Vagina (tissue), 2 donors: ENCODE measurements at places on chromosomes 11 and 22.

GRCh38 chr11:8381871-8382396 lies 118.3 kb upstream of the LMO1 start:
- no peaks in the 10 kb centered on the region for H3K36me3 ChIP-seq
- no peak overlapping the region for H3K4me3 ChIP-seq
- peak; percentile 71 for DNase-seq

GRCh38 chr22:30566125-30566524 lies 8.3 kb downstream of the GAL3ST1 start:
- H3K4me3 ChIP-seq = no peak overlapping the region
- H3K4me1 ChIP-seq = no peaks in the 10 kb centered on the region
- H3K27me3 ChIP-seq = no peaks in the 10 kb centered on the region

GRCh38 chr11:79087238-79087960 lies 353.4 kb downstream of the TENM4 start:
- DNase-seq = no peak
- peaks cover 21% of the 10 kb centered on the region for H3K4me1 ChIP-seq
- H3K27ac ChIP-seq = no peak overlapping the region
- no peaks in the 10 kb centered on the region for H3K27me3 ChIP-seq
- H3K4me3 ChIP-seq = no peak overlapping the region

- no peaks in the 10 kb centered on the region for H3K4me1 ChIP-seq
- H3K27me3 ChIP-seq = no peaks in the 10 kb centered on the region
Observed at GRCh38 chr11:118057251-118058145, 19.4 kb upstream of the TMPRSS4 start.

DNA sequence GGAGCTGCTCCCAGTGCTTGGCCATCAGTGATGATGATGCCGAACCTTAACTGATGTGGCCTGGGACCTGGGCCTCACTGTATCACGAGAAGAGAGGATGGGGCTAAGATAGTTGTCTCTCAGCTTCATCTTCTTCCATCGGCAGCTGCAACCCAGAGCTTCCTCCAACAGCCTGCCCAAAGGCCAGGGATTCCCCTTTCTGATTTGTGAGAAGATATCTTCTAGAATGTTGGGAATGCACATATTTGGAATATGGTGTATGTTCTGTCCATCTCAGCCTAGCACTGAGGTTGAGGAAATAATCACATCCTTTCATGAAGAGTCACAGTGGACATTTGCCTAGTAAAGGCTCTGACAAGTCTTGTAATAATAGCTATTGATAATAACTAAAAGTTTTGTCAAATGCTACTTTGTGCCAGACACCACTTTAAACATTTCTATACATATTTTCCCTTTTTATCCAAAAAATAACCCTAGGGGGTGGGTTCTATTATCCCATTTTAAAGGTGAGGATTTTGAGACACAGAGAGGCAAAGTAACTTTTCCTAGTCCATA lies 73.1 kb downstream of the COMMD9 start:
- peaks cover 18% of the 10 kb centered on the region for H3K4me1 ChIP-seq
- H3K27ac ChIP-seq = no peak overlapping the region
- no peak for DNase-seq
- H3K4me3 ChIP-seq = no peak overlapping the region
- H3K36me3 ChIP-seq = no peaks in the 10 kb centered on the region

DNA sequence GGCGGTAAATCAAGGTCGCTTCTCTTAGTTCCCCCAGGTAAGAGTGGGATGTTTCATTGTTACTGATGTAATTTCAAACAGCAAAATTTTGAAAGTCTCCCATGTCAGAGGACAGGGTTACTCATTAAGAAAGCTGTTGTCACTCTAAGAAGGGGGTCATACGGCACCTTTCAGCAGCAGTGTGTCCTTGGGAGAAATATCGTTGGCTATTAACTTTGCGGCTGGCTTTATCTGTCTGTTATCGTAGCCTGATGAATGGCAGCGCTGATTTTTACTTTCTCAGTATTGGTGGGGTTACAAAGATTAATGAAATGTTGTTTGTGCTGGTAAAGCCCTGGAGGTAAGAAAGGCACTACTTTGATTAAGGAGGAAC lies 27.5 kb upstream of the FBXO3 start:
- DNase-seq = no peak
- H3K27ac ChIP-seq = no peak overlapping the region
- H3K4me3 ChIP-seq = peak overlapping the region; percentile 36

- no peak for DNase-seq
- H3K27ac ChIP-seq = no peak overlapping the region
- H3K4me1 ChIP-seq = peaks cover 39% of the 10 kb centered on the region
- no peak overlapping the region for H3K4me3 ChIP-seq
Observed at GRCh38 chr11:33044285-33044756, 4.9 kb downstream of the TCP11L1 start.

DNA sequence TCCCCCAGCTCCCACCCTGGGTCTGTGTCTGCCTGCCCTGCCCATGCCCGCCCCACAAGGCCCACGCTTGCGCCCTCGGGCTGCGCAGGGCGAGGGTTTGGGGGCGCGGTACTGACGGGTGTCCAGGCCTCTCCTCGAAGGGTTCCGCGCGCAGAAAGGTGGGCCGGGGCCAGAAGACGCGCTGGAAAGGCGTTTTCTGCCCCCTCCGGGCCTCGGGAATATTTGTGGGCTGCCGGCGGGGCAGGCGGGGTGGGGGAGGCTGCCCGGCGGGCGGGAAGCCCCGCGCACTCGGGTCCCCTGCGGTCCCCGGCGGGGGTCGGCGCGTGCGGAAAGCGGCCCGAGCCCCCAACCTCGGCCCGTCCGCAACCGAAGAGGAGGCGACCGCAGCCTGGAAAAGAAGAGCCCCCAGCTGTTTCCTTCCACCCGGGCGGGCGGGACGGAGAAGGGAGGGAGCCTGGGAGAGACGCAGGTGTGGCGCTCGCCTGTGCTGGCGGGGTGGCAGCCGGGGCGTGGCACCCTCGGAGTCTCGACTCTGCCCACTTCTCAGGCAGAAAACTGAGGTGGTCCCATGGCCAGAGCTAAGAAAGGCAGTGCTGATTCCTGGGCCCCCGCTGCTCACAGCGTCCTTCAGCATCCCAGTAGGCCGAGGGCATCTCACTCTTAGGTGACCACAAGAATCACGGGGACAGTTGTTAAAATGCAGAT lies 59.0 kb downstream of the THAP12 start:
- no peaks in the 10 kb centered on the region for H3K36me3 ChIP-seq
- peaks cover 7% of the 10 kb centered on the region for H3K4me1 ChIP-seq
- H3K4me3 ChIP-seq = peak overlapping the region; percentile 33
- H3K27me3 ChIP-seq = no peaks in the 10 kb centered on the region
- DNase-seq = no peak

GRCh38 chr22:29734838-29735237 lies 15.0 kb downstream of the CABP7 start:
- no peak overlapping the region for H3K4me3 ChIP-seq
- peaks cover 15% of the 10 kb centered on the region for H3K4me1 ChIP-seq
- H3K27me3 ChIP-seq = no peaks in the 10 kb centered on the region
- no peak overlapping the region for H3K27ac ChIP-seq

- no peaks in the 10 kb centered on the region for H3K36me3 ChIP-seq
- no peak overlapping the region for H3K4me3 ChIP-seq
- H3K4me1 ChIP-seq = no peaks in the 10 kb centered on the region
- DNase-seq = no peak
- no peak overlapping the region for H3K27ac ChIP-seq
Observed at GRCh38 chr11:15153231-15153630, 38.5 kb downstream of the INSC start.

DNA sequence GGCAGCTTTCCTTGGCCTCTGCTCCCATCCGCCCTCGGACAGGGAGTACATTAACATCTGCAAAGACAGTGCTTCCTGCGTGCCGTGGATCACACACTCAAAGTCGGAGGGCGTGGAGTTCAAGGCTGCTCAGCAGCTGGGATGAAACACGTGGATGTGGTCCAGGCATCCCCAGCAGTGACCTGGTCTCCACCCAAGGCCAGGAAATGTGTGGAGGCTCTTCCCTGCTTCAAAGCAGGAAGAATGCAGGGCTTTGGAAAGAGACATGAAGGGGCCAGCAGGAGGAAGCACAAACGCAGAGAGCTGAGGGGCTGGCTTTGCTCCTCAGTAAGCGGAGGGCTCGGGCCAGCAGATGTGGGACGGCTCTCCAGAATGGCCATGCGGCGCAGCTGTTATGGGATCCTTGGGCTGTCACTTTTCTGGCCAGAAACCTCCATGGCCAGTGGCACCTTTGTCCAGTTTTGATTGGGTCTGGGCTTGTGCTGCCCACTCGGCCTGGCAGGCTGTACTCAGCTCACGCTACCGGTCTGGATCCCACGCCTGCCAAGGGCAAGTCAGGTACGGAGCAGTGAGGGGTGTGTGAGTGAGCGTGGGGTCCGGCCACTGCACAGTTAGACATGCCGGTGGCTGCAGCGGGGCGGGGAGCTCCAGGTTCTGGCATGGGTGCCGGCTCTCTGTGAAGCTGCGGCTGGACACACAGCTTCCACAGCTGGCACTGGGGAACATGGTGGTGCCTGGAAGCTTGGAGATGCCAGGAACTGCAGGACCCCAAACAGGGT lies 438.0 kb downstream of the TBC1D22A start:
- no peaks in the 10 kb centered on the region for H3K4me1 ChIP-seq
- H3K27me3 ChIP-seq = no peaks in the 10 kb centered on the region
- DNase-seq = peak; percentile 83
- no peaks in the 10 kb centered on the region for H3K36me3 ChIP-seq
- H3K4me3 ChIP-seq = no peak overlapping the region
- no peak overlapping the region for H3K27ac ChIP-seq
